ENCODE measurements at places on chromosomes 2 and 18.

GRCh38 chr18:57655740-57656139 lies 34.1 kb upstream of the NARS1 start:
- no peak for DNase-seq

DNA sequence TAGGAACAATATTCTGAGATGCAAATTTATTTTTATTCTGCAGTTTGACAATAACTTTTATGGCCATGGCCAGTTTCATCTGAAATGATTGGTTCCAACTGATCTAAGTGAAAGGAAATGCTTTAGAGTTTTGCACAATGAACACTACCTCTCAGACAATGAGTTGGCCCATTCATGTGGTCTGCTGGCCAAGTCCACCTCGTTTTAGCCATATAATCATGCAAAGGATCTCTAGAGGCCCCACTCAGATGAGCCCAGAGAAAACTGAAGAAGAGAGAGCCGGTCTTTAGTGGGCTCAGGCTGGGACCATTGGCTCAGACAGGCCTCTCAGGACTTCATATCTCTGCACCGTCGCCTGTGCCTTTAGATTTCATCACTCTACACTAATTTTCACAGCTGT lies 254.7 kb downstream of the MREG start:
- no peak for DNase-seq

GRCh38 chr2:129922571-129923264 lies 56.7 kb upstream of the RAB6C start:
- DNase-seq, result no peak

DNA sequence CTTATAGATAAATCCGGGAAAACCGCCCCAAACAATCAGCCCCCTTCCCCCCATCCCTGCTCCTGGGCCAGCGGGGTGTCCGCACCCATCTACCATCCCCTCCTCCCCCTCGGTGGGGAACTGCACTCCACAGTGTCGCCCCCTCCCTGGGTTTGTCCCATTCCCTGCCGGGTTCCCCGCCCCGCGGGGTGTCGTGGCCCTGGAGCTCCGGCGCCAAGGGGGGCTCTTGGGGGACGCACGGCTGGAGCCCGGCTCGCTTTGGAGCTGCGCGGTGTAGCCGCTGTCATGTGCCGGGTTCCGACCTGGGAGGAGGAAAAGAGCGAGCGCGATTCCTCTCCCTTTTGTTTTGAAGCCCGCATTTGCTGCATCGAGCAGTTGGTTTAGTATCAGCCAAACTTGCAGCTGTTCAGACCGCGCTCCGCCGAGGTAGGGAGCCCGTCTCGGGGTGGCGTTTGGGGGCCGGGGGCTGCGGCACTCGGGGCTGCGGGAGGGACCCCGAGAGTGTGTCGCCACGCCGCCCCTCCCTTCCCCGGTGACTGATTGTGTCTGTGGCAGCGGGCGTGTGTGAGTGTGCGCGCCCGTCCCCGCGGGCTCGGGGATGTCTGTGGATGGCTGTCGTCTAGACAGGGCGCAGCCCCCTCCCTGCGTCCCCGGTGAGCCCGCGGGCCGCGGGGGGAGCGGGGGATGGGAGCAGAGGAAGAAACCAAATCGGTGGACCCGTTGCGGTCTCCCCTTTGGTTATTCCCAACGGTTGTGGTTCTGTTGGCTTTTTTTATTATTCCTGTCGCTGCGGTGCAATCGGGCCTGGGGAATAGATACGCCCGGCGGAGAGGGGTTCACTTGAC lies 797 bp downstream of the CTIF start:
- no peak for DNase-seq

DNA sequence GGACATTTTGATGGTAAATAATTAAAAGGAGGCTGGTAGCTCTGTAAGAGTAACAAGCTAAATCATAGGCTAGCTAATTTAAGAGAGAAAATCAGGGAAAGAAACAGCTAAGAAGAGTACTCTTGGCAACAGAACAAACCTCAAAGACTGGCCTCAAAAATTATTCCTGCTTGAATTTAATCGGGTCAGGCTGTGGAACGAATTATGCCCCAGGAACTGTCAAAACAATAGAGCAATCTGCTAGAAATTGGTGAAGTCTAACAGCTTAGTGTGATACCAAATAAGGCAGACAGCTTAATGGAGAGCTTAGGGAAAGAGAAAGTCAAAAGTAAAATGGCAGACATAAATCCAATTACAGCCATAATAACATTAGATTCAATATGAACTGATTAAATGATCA lies 215.7 kb downstream of the MREG start:
- DNase-seq, result no peak

DNA sequence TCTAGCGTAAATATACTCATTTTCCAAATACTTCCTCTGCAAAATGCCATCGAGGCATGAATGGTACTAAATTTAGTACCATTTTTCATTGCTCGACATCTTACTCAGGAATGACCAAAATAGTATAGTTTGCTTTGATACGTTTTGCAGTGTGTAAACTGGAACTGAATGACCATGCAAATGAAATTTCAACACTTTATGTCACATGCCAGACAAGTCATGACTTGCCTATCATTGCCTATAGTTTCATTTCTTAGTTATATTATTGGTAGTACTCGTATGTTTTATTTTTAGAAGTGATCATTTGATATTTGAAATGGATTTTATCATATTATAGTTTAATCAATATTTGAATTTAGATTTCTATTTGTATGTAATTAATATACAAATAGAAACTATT lies 9.1 kb downstream of the MSTN start:
- DNase-seq, result no peak

- DNase-seq, result no peak
Measured at GRCh38 chr2:241561832-241562231, 3.3 kb downstream of the BOK start.

- DNase-seq, result no peak
Measured at GRCh38 chr2:28142386-28142785, 250.3 kb upstream of the FOSL2 start.

- no peak for DNase-seq
Measured at GRCh38 chr2:68115965-68116364, 41.7 kb upstream of the PNO1 start.

DNA sequence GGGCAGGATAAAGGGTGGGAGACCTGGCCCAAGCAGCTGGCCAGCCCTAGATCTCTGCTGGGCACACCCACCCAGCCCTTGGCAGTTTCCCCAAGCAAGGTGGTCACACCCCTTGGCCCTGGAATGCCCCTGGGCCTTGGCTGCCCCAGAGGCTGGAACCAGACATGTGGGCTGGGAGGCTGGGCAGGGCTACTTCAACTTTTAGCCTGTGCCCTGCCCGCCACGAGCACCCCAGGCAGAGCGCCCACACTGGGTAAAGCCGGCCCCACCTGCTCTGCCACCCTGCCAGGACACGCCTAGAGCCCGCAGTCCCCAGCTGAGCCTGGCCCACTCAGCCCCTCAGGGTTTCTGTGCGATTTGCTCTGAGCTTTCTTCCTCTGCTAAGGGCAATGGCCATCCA lies 119.7 kb upstream of the SMAD2 start:
- no peak for DNase-seq

DNA sequence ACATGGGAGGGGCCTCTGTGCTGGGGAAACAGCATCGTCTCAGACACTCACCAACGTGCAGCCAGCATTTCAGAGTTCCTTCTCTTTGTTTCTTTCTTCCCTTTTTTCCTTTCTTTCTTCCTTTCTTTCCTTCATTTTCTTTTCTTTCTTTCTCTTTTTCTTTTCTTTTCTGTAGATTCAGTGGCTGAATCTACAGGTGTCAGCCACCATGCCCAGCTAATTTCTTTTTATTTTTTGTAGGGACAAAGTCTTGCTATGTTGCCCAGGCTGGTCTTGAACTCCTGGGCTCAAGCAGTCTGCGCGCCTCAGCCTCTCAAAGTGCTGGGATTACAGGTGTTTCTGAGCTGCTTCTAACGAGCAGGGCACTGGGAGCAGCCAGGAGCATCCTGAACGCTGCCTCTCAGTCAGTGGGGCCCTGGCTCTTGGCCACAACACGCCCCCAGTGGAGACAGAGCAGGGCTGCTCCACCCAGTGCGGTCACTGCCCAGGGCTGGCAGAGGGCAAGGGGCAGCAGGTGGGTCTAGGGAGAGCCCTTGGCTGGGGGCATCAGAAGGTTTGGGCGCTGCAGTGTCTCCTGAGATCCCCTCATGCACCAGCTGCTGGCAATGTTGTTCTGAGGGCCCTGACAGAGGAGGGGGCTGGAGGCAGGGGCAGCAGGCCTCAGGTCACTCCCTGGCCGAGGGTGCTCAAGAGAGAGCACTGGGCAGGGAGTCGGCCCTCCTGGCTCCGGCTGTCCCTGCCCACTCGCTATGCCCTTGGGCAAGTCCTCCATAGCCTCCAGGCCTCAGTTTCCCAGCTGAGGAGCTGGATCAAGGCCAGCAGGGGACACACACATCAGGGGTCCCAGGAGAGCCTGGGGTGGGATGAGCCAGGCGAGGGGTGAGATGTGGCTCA lies 4.7 kb upstream of the KLHL30 start:
- DNase-seq, result no peak

- no peak for DNase-seq
Measured at GRCh38 chr2:231984992-231985391, 23.5 kb downstream of the DIS3L2 start.

DNA sequence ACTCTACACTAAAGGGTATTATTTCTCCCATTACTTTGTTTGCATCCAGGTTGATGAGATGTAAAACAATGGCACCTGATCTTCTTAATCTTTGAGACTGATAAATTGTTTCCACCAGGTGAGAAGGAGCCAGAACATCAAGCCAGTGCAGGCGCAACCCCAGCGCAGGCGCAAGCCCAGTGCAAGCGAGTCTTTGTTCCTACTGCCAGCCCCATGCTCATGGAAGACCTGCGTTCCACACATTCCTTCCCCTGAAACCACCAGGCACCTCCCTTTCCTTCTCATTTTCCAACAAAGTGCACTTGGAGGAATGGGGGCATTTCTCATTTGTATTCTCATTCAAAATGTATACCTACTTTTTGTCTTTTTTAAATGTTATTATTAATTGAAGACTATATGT lies 188.7 kb upstream of the SMAD2 start:
- DNase-seq, result no peak

- no peak for DNase-seq
Measured at GRCh38 chr2:84823229-84823628, 57.7 kb downstream of the TRABD2A start.

DNA sequence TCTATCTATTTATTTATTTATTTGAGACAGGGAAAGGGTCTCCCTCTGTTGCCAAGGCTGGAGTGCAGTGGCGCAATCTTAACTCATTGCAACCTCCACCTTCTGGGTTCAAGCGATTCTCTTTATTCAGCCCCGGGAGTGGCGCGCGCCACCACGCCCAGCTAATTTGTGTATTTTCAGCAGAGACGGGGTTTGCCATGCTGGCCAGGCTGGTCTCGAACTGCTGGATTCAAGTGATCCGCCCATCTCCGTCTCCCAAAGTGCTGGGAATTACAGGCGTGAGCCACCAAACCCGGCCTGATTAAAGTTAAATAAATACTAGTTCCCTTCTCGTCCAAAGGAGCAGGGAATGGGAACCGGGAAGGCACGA lies 4.2 kb upstream of the CTDSP1 start:
- DNase-seq, result no peak

DNA sequence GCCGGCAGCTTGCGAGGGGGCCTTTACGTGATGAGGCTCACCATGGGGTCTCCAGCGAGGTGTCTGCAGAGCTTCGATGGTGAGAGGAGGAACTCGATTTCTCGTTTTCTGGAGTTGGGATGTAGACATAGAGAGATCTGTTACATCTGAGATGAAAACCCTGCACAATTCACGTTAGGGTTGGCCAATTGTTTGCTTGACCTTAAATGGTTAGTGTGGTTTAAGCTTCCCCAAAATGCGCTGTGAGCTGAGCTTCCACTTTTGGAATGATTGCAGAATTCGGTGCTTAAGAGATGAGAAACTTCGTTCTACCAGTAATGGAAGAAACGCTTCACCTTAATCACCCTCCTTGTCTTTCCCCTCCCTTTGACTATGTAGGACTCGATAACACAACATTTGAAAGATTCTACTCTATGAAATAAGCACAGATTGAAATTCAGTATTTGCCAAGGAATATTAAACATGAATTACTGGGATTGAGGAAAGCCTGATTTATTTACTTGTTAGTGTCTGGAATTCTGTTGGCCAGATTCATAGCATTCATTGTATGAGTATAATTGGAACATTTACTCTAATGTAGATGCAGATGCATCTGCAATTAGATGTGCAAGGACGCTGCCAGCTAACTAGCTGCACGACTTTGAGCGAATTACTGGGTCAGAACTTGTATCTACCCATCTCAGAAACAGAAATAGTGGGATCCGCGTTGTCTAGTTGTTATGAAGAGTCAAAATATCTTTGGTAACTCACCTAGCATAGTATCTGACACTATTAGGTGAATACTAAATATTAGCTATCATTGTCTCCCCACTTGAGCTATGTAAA lies 1.6 kb upstream of the KLF7 start:
- peak; percentile 32 for DNase-seq

- DNase-seq, result no peak
Measured at GRCh38 chr2:12587729-12588522, 128.8 kb upstream of the TRIB2 start.

GRCh38 chr18:40851014-40851429 lies 1104.0 kb upstream of the PIK3C3 start:
- DNase-seq, result no peak

- no peak for DNase-seq
Measured at GRCh38 chr18:45316127-45316526, 299.1 kb upstream of the SLC14A2 start.

DNA sequence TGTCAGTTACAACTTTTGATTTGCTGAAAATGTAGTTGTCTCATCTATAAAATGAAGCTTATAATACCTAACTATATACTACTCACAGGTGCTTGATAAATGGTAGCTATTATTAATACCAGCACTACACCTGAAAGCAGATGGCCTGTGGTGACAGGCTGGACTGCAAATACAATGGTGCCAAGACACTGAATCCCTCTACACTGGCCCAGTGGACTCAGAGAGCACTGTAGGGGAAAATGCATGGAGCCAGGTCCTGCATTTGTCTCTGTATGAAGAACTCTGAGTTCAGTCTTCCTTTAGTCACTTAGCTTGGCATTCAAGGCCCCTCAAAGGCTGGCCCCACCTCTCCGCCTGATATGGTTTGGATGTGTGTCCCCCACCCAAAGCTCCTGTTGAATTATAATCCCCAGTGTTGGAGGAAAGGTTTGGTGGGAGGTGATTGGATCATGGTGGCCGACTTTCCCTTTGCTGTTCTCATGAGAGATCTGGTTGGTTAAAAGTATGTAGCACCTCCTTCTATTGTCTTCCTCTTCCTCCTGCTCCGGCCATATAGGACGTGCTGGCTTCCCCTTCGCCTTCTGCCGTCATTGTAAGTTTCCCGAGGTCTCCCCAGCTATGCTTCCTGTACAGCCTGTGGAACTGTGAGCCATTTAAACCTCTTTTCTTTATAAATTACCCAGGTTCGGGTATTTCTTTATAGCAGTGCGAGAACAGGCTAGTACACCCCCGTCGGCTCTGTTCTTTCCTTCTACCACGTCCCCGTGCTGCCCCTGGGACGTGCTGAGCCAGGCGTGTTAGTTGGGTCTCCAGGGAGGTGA lies 11.1 kb upstream of the NTSR2 start:
- DNase-seq, result no peak

- no peak for DNase-seq
Measured at GRCh38 chr2:241314226-241315092, 1.0 kb downstream of the HDLBP start.

DNA sequence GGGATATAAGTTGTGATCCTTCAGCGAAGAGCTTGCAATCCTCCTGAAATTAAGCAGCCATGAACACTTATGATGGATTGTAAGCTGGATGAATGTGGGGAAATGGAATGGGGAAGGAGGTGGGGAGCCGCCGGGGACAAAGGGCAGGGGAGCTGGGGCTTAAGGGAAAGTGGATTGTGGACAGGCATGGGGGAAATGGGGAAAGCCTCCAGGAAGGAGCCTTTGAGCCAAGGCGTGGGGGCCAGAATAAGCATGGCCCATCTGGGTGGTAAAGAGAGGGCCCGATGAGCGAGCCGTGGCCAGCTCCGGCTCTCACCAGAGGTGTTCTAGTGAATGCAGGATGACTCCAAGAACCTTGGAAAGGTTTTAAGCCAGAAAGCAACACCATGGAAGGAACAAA lies 124.0 kb downstream of the SMAD7 start:
- no peak for DNase-seq
